ENCODE measurements at places on chromosomes 3 and 15. TPM values are rescaled to one million over a fixed set of nuclear protein-coding genes. Genes with fewer than 3 reads are reported as not detected.

Gene ZNF592
- total RNA-seq = 14.1 TPM

Gene RARRES1
- total RNA-seq = 6.4 TPM

Gene MESP2
- total RNA-seq = not detected

Gene CFAP91
- total RNA-seq = 11.8 TPM

GRCh38 chr3:44355362-44356033 is 16.9 kb downstream of the TCAIM start:
- DNase-seq = no peak

GRCh38 chr3:156581033-156581432 is 26.1 kb upstream of the SSR3 start:
- no peak for DNase-seq

GRCh38 chr3:128195802-128196201 is 42.5 kb downstream of the EEFSEC start:
- DNase-seq = no peak

DNA sequence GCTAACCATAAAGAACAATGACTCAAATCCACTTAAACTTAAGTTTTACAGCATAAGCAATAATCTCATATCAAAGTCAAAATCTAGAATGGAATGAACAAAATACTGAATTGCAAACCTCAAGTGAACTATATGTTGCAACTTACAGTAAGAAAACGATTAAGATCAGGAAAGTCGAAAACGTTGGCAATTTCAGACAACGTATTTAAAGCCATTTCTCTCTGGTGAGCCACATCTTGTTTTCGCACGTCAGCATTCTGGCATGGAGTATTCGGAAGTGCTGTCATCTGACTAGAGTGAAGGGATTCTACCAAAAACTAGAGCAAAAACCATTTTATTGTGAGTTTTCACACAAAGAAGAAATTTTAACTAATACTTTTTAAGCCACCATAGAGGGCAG is 28.5 kb downstream of the ATR start:
- no peak for DNase-seq

GRCh38 chr3:32282578-32283154 is 44.2 kb downstream of the CMTM8 start:
- no peak for DNase-seq

- DNase-seq = no peak
These were observed 256.4 kb upstream of the MCTP2 start for GRCh38 chr15:93974804-93975481.

- DNase-seq = no peak
These were observed 152.1 kb upstream of the ALCAM start for GRCh38 chr3:105214590-105214989.

- DNase-seq = no peak
These were observed 691.2 kb downstream of the TBL1XR1 start for GRCh38 chr3:176505878-176506621.

GRCh38 chr15:69712991-69713390 is 260.4 kb downstream of the RPLP1 start:
- DNase-seq = no peak

Data from sigmoid colon (tissue), 7 donors.